ENCODE measurements at places on chromosomes 16 and 17.

DNA sequence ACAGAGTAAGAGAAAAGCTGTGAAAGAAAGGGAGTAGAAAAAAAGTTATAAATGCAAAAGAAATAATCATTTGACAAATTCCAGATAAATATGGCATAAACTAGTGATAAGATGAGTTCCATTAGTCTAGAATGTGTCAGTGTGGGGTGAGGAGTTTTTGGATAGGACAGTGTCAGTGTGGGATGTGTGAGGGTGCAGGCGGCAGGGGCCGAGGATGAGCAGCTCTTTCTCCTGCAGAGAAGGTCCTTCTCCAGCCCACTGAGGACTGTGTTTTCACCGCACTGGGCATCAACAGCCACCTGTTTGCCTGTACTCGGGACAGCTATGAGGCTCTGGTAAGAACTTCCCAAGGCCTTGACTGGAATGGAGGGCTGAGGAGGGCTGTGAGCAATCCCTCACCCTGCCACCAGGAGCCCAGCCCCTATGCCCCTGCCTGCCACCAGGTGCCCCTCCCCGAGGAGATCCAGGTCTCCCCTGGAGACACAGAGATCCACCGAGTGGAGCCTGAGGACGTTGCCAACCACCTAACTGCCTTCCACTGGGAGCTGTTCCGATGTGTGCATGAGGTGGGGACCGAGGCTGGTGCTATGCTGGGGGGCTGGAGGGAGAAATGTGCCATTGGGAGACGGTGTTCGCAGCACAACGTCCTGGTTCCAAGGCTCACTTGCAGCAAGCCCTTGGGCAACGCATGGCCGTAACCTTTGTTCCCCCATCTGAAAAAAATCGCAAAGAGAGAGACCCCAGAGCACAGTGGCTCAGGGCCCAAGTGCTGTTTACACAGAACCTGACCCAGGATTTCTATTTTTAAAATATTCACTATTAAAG is 13.1 kb downstream of the RAPGEFL1 start:
- no peak for DNase-seq

- DNase-seq, result peak; percentile 54
Observed at GRCh38 chr17:75412455-75413317, 7.2 kb upstream of the GRB2 start.

DNA sequence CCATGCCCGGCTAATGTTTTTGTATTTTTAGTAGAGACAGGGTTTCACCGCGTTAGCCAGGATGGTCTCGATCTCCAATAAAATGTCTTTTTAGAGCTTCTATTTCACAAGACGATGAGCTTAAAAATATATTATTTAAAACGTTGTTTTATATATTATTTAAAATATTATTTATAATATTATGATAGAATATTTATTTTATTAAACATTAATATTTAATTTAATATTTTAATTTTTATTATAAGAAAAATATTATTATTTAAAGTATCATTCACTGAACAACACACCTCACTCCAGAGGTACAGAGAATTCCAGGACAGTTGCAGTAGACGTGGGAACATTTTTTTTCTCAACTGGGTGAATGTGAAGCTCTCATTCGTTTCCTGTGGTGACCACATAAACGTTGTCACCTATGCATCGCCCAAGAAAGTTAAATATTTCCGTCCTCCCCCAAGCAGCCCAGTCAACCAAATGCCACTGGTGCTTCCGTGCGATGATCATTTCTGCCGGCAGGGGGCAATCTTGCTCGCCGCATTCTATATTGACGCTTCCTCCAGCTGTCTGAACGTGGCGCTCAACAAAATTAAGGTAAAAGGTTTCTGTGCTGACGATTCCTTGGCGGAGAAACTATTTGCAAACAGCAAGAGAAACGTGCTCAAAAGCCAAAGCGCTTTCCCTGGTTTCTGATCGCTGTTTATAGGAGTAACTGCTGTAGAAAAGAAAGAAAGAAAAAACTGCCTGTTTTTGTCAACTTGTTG is 41.7 kb upstream of the PRSS54 start:
- peak; percentile 75 for DNase-seq

DNA sequence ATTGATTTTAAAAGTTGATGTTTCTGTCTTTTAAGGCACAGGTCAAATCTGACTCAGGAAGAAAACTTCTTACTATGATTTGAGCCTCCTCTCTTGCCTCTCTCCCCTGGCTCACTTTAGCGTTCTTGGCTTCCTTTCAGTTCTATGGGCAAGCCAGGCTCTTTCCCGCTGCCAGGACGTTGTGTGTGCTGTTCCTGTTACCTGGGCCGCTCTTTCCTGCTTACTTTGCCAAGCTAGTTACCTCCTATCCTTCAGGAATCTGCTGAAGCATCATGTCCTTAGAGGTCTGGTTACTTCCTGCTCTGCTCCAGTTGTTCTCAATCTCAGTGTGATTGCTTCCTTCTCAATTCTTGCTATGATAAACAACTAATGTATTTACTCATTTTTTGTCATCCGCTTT is 1108.5 kb upstream of the EEF2KMT start:
- no peak for DNase-seq

- DNase-seq, result no peak
Observed at GRCh38 chr17:72795941-72796340, 296.5 kb downstream of the SLC39A11 start.

DNA sequence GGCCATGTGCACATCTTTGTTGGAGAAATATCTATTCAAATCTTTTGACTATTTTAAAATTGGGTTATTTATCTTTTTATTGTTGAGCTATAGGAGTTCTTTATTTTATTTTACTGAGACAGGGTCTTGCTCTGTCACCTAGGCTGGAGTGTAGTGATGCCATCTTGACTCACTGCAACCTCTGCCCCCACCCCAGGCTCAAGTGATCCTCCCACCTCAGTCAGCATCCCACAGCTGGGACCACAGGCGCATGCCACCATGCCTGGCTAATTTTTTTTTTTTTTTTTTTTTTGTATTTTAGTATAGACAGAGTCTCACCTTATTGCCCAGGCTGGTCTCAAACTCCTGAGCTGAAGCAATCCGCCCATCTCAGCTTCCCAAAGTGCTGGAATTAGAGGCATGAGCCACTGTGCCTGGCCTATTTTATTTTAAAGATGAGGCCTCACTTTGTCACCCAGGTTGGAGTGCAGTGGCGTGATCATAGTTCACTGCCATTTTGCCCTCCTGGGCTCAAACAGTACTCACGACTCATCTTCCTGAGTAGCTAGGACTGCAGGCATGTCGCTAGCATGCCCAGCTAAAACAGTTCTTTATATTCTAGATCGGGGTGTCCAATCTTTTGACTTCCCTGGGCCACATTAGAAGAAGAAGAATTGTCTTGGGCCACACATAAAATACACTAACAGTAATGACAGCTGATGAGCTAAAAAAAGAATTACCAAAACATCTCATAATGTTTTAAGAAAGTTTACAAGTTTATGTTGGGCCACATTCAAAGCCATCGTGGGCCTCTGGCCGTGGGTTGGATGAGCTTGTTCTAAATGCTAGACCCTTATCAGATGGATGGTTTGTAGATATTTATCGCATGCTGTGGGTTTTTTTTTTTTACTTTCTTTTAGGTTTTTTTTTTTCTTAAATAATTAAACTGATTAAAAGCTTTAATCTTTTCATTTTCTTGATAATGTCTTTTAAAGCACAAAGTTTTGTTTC is 13.7 kb downstream of the TENT4B start:
- peak; percentile 14 for DNase-seq

- DNase-seq, result no peak
Observed at GRCh38 chr16:79902351-79902750, 301.8 kb upstream of the MAF start.

DNA sequence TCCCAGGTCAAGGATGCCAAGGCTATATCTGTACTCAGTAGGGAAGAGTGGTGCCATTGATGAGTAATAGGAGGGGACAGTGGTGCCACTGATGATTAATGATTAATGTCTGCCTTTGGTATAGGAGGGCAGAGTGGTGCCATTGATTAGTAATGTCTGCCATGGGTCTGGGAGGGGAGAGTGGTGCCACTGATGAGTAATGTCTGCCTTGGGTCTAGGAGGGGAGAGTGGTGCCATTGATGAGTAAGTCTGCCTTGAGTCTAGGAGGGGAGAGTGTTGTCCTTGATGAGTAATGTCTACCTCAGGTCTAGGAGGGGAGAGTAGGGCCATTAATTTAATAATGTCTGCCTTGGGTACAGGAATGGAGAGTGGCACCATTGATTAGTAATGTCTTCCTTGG is 507.8 kb upstream of the EEF2KMT start:
- DNase-seq, result no peak

- DNase-seq, result peak; percentile 21
Observed at GRCh38 chr17:3602499-3602898, 6.7 kb downstream of the TRPV1 start.

DNA sequence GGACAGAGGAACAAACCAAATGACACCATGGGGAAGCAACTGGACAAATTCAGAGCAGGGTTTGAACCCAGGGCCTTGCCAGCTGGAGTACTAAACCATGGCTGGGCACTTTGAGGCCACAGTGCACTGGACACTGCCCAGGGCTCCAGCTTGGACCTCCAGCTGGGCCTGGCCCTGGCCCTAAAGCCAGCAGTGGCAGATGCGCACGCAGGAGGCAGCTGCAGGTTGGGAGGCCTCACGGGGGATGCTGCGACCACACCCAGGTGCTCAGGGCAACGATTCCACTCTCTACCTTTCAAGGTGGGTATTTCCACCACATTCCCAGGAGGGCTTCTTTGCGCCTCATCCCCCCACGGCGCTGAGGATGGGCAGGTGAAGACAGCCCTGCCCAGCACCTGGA is 28.9 kb downstream of the WNT3 start:
- DNase-seq, result no peak

DNA sequence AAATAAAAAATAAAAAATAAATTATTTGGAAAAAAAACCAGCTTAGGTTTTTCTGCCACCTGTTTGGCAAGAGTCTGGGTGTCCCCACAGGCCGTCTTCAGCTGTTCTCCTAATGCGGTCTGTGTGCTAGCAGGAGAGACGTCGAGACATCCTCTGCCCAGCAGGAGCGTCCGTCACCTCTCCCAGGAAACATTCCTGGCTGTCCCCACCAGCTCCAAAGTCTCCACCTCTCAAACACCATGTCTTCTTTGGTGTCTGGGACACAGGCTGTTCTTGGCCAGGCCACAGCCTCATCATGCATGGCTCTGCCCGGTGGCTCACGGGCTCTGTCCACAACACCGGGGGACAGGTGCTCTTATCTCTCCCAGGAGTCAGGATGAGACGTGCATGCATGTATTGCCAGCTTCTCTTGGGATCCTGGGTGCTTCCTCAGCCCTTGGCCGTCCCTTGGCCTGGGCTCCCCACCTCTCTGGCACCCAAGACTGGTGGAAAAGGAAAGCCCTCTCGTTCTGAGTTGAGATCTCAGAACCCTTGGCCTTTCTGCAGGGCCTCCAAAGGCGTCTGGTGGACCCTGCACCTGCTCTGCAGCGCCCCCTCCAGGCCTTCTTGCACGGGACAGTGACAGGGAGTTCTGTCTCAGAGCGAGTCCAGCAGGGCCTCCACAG is 84.9 kb upstream of the CBX4 start:
- DNase-seq, result peak; percentile 46

GRCh38 chr17:66272811-66273585 is 29.4 kb upstream of the PRKCA start:
- no peak for DNase-seq

GRCh38 chr17:44280392-44280937 is 12.5 kb upstream of the SLC4A1 start:
- no peak for DNase-seq

GRCh38 chr17:15448580-15448956 is 18.9 kb downstream of the CDRT4 start:
- no peak for DNase-seq

GRCh38 chr16:25855063-25855462 is 163.3 kb downstream of the HS3ST4 start:
- no peak for DNase-seq

GRCh38 chr17:72501404-72502370 is 380.9 kb downstream of the SOX9 start:
- DNase-seq, result no peak

- no peak for DNase-seq
Observed at GRCh38 chr16:63447121-63447520, 1410.9 kb upstream of the CDH8 start.

DNA sequence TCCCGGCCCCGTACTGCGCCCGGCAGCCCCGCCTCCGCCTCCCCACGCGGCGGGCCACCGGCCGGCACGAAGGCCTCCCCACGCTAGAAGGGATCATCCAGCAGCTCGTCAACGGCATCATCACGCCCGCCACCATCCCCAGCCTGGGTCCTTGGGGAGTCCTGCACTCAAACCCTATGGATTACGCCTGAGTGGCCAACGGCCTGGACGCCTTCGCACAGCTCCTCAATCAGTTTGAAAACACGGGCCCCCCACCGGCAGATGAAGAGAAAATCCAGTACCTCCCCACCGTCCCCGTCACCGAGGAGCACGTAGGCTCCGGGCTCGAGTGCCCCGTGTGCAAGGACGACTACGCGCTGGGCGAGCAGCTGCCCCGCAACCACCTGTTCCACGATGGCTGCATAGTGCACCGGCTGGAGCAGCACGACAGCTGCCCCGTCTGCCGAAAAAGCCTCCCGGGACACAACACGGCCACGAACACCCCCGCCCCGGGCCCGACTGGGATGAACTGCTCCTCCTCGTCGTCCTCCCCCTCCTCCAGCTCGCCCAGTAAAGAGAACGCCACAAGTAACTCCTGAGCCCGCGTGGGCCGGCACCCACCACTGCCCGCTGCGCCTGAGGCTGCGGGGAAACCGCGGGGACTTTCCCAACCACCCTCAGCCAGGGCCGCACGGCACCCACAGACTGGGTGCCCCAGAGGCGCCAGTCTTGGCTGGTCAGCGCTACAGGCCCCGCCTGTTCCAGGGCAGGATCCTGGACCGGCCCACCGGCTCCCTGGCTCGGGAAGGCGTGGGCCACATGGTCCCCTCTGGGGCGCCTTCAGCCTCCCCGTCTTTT is 39.0 kb upstream of the AKAP1 start:
- DNase-seq, result no peak

- DNase-seq, result no peak
Observed at GRCh38 chr17:33266116-33266515, 27.0 kb downstream of the ASIC2 start.

GRCh38 chr16:81537721-81538561 is 93.3 kb downstream of the CMIP start:
- DNase-seq, result no peak

DNA sequence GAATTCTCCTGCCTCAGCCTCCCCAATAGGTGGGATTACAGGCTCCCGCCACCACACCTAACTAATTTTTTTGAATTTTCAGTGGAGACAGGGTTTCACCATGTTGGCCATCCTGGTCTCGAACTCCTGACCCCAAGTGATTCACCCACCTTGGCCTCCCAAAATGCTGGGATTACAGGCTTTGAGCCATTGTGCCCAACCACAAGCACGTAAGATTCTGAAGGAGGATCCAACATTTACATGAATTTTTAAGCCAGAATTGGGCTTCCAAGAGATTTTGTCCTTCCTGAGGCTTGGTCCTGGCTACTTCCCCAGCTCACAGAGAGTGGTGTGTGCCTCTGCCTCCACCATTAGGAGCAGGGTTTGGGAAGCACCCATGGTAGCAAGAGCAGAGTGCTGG is 11.1 kb downstream of the G6PC3 start:
- DNase-seq, result no peak

- no peak for DNase-seq
Observed at GRCh38 chr17:29622337-29623282, at the start of gene CORO6. Gene CORO6, minus strand, starts transcription at chr17:29622912. Its CDS starts 1,491 bp downstream, at chr17:29621421.

GRCh38 chr17:63474586-63475460 is 2.0 kb upstream of the ACE start:
- DNase-seq, result no peak

GRCh38 chr16:88128556-88128955 is 177.3 kb downstream of the BANP start:
- DNase-seq, result no peak
